ENCODE measurements at places on chromosomes 1 and 21.
A peak's percentile ranks its signal among the peaks of the same experiment; 100 is the strongest.

DNA sequence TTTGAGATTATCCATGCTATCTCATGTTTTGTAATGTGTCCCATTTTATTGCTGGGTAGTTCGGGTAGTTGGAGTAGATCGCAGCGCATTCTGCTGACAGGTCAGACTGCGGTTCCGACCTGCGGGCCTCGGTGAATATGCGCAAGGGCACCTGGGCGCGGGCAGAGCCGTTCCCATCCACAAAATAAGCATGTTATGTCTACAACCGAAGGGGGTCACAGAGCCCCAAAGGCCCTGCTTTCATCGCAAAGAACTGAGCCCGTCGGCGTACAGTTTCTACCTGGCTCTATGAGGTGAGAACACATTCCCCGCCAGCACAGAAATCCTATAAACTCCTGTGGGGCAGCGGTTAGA, 88.4 kb downstream of the PRKAB2 start:
- DNase-seq = no peak

GRCh38 chr1:12164210-12164609, 2.6 kb upstream of the TNFRSF1B start:
- DNase-seq = no peak

DNA sequence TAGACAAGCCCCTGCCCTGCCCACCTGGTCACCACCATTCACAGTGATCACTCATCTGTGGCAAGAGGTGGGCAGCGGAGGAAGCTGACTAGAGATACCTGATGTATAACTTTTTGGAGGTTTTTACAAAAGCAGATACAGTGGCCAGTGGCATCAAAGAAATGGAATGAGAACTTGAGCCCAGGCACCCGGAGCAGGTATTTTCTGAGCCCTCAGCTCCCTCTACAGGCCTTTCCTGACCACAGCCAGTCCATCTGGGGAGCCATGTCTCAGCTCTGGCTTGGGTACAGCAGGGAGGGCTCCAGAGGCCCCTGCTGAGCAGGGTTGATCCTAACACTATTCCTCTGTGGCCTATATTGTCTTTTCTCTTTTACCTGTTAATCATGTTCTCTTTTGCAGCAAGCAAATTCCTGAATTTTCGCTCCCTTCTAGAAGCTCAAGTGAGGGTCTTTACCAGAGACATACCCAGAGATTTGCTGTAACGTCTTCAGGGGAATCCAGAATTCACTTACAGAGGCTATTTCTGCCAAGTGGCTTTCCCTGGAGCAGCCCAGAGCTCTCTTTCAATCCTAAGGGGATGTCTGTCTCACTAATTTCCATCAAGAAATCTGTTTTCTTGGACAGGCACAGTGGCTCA, 27.3 kb downstream of the GPR157 start:
- DNase-seq = peak; percentile 79

- no peak for DNase-seq
These were observed 104.2 kb upstream of the CASZ1 start for GRCh38 chr1:10900691-10901090.

DNA sequence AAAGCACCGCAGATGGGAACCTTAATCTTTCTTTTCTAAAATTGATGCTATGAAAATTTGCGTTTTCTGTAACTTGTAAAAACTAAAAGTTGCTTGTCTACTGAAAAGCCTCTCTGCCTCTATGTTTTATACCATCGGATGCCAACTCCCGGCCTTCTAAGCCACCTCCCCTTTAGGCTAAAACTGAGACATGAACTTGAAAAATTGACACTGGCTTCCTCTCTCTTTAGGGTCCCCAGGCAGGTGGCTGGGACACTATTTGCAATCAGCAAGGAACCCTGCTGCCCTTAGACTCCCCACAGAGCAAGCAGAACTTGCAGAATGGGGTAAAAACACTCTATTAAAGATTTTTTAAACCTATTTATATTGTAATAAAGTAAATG, 151.1 kb upstream of the CAMK1G start:
- DNase-seq = no peak

GRCh38 chr21:44057055-44057454, 44.9 kb downstream of the TRAPPC10 start:
- no peak for DNase-seq

Data from AG08396 (cell line).